ENCODE measurements at places on chromosomes 7 and 10.

GRCh38 chr7:44977959-44978335 lies 868 bp downstream of the MYO1G start:
- no peak for DNase-seq

- peak; percentile 19 for DNase-seq
Observed at GRCh38 chr7:46478046-46478445, 557.0 kb upstream of the IGFBP3 start.

DNA sequence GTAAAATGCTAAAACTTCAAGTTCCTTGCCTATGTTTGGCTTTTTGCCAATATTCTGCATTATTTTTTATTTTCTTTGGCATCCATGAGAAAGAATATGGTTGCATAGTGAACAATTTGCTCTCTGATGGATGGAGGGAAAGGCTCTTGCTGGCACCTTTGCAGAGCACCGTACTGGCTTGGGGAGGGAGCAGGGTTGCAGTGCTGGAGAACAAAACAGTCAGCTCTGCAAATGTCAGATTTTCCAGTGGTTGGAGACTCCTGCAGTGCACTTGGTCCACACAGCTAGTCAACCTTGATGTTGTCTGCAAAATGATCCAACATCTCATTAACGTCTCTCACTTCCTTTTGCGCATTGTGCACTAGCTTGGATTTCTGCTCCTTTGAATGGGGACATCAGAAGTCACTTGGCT lies 100.8 kb downstream of the ANLN start:
- peak; percentile 12 for DNase-seq

GRCh38 chr7:34949361-34949760 lies 87.9 kb downstream of the DPY19L1 start:
- DNase-seq, result peak; percentile 11

DNA sequence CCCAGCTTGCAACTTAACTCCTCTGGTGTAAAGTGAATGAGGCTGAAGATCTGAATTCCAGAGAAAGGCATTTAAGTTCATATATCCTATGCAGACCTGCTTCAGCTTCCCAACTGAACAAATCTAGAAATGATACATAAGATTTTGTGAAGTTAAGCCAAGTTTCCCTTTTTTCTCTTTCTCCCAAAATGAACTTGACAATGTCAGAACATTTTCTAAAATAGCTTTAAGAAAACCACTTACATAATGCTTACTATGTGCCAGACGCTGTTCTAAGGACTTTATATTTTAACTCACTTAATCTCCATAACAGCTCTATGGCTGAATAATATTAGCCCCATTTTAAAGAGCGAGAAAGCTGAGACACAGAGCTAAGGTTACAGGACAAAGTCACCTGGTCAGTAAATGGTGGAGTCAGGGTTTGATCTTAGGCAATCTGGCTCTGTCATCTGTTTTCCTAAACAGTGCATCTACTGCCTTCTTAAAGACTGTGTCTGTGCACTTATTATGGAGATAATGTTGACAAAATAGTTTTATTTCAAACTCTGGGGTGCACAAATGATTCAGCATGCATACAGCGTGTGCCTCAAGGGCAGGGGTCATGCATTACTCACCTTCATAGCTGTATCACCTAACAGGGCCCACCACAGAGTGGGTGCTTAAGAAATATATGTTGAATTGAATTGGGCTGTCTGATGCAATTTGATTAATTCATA lies 66.8 kb downstream of the RHOBTB1 start:
- DNase-seq, result no peak

GRCh38 chr10:31000867-31001266 lies 30.8 kb downstream of the ZNF438 start:
- DNase-seq, result peak; percentile 47

DNA sequence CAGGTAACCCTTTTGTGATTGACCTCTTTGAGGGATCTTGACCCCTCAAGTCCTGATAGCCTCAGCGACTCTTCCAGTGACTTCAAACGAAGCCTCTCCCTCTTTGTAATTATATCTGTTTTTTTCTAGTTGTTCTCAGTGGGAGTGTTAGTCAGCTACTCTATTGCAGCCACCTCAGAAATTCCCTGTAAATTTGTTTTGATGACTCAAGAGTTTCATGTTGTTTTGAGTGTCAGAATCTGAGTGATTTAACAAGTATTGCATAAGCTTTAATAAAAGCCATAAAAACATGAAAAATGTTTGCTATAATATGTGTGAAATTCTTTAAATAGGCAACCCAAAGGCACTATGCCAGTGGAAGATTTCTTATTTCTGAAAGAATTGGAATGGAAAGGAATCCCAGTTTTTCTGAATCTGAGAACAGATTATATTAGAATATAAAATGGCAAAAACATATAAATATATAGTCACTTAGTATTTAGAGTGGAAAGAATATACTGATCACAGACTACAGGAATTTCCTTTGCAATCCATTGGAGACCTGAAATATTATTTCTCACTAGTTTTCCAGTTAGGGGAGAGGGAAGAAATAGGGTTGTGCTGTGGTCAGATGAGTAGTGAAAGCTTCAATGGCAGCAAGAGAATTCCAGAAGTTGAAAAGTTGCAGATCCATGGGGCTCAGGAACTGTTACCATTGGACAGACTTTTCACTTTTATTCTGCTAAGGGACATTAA lies 94.4 kb upstream of the SEMA3C start:
- peak; percentile 89 for DNase-seq
